OCI-M1 (cell line): ENCODE measurements at places on chromosomes 1 and 21.

- no peak for DNase-seq
Observed at GRCh38 chr1:77048615-77049005, 170.6 kb downstream of the PIGK start.

DNA sequence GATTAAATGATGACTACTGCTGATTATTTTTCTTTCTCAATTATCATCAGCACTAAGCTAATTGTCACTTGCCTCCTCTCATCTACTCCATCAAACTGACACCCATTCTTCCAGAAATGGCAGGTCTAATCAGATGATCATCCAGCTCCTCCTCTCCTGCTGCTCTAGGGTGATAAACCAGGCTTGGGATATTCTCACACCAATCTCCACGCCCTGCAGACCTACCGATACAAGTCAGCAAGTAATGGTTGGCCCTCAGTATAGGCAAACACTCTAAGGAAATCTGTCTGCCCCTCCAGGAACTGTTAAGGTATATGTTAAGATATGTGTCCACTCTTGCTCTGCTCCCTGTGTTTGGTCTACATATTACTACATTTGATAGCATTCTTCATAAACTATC lies 36.3 kb upstream of the C1orf21 start:
- DNase-seq = peak; percentile 75

GRCh38 chr21:35404247-35404646 lies 355.1 kb upstream of the RUNX1 start:
- DNase-seq = no peak

GRCh38 chr1:74467786-74468377 lies 44.5 kb downstream of the LRRC53 start:
- DNase-seq = no peak

GRCh38 chr1:226542623-226543103 lies 5.9 kb upstream of the STUM start:
- DNase-seq = no peak

DNA sequence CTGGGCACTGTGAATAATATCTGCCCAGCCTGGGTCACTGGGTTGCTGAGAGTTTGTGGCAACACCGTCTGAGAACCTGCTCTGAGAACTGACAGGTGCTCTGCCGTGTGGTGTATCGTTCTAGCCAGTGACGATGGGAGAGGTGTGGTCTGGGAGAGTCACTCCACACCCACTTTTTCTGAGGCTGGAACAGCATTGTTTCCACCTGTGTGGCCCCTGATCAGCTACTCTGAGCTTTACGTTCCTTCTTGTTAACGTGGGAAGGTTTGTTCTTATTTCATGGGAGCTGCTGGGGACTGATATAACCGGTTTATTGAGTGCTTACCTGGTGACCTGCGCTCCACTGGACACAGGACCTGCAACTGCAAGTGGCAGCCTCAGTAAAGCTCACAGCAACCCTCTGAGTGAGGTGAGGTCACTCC lies 34.8 kb upstream of the TENT5C start:
- DNase-seq = no peak
